ENCODE measurements at places on chromosomes 2 and 18.

DNA sequence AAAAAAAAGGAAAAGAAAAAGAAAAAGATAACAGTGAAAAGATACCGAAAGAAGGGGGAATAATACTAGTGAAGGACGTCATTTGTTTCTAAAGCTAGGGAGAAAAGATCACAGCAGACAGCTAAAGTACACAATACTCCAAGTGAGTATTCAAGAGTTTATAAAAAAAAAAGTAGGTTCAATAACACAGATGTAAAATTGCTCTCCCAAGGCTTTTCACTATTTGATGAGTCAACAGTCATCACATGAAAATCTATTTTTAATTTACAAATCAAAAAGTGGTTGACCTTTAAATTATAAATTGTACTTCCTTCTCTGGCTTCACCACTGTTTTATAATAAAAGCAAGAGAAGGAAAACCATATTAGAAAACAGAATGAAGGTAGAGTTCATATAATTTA is 144.0 kb downstream of the ZRANB3 start:
- DNase-seq: no peak

DNA sequence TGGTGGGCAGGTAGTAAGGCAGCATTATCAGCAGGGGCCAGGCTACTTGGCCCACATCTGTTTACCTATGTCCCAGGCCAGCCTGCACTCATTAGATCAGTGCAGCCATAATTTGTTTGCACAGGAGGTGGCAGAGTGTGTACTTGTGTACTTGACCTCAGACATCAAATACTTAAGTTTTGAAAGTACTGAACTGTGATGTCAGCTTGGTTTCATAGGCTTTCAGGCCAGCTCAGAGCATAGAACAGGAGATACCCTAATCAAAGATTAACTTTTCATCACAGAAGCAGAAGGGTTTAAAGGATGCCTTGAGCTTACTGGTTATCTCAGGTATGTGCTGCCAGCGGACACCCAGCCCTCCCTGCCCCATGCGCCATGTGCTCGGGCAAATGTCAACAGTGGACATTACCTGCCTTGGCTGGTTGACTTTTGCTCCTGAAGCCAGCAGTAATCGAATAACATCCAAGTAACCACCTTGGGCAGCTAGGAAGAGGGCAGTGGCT is 33.2 kb downstream of the ANKRD29 start:
- no peak for DNase-seq

GRCh38 chr2:119647440-119648169 is 31.4 kb upstream of the TMEM177 start:
- peak; percentile 55 for DNase-seq

- no peak for DNase-seq
Observed at GRCh38 chr2:191618046-191618780, 59.7 kb upstream of the NABP1 start.

GRCh38 chr2:146602856-146603255 is 1242.0 kb upstream of the ACVR2A start:
- DNase-seq: peak; percentile 68

DNA sequence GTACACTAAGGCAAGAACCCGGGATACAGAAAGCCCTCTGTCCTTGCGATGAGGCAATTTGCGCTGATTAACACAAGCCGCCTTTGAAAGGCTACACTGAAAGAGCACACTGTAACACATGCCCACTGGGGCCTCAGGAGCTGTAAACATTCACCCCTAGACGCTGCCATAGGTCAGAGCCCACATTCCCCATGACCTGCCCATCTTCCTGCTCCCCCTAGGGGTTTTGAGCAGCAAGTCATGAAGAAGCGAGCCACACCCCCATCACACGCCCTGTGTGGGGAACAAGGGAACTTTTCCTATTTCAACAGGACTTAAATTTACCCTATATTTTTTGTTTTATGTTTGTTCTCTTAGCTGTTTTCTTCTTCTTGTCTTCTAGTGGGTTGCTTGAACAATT is 47.8 kb upstream of the SLC4A10 start:
- peak; percentile 7 for DNase-seq

- DNase-seq: peak; percentile 89
Observed at GRCh38 chr18:55250768-55251173, 291.5 kb upstream of the CCDC68 start.

DNA sequence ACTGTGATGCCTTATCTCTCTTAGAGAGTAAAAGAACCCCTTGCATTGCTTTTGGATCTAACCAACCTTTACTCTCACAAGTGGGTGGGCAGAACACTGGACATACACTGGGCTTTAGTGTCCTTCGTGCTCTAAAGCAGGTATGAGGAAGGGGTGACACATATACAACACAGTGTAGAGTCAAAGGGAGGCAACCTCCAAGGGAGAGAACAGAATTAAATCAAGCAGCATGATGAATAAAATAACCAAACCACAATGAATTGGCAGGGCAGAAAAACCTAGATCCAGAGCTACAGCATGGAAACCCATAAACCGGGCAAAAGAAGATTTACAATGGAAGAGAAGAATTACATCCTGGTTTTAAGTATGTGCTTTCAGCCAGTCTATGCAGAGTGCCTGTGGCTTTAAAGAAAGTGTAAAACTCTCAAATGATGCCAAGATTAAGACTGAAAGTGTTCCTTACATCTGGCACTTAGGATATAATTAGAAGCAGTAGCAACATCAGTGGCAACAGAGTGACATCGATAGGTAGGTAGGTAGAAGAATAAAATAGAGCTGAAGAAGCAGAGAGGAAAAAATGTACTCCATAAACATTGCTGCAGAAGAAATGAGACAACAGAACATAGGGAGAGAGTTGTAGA is 191.7 kb upstream of the ZC3H15 start:
- DNase-seq: no peak

- no peak for DNase-seq
Observed at GRCh38 chr2:88329815-88330603, 122.5 kb downstream of the FOXI3 start.

DNA sequence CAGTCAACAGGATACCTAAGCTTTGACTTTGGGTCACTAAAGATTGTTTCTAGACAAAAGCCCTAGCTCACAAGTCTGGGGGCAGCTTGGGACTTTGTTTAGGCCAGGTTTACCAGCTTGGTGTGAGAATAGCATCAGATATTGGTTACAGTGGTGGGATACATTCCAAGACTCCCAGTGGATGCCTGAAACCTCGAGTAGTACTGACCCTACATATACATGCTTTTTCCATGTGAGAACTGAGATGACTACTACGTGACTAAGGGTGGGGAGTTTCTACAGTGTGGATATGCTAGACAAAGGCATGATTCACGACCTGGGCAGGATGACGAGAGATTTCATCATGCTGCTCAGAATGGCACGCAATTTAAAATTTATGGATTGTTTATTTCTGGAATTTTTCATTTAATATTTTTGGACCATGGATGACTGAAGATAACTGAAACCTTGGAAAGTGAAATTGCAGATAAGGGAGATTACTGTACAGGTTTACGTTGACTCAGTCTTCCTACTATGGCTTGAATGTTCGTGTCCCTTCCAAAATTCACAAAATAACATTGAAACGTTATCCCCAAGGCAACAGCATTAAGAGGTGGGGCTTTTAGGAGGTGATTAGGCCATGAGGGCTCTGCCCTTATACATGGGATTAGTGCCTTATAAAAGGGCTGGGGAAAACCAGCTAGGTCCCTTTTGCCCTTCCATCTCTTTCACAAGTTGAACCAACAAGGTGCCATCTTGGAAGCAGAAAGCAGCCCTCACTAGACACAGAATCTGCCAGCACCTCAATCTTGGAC is 50.2 kb upstream of the CTAGE1 start:
- DNase-seq: peak; percentile 99

DNA sequence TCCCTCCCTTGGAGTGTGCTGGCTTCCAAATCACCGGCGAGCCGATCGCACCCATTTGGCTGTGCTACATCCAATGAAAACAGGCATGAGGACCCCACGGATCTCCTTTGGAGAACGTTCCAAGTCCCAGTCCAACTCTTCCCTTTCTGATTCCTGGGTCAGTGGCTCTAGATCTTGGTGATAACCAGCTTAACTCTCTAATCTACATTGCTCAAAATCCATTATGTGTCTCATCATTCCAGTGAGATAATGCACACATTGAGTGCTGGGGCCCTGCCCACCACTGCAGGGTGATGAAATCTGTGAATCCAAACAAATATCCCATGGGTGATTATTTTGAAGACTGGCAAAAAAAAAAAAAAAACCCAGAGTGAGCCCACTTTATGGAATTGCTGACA is 232.7 kb upstream of the COPS8 start:
- DNase-seq: peak; percentile 45

GRCh38 chr2:11672407-11672806 is 2.4 kb upstream of the NTSR2 start:
- no peak for DNase-seq

GRCh38 chr2:168773719-168774521 is 28.5 kb upstream of the NOSTRIN start:
- peak; percentile 73 for DNase-seq
